Natural killer cell treated with Interleukin-12 subunit alpha and Interleukin-12 subunit beta and Interleukin-15 and Interleukin-18, amount 100 ng/mL, for 72 hours (primary cell): ENCODE measurements at places on chromosomes 12 and 14. TPM values are rescaled to one million over a fixed set of nuclear protein-coding genes. Genes with fewer than 3 reads are reported as not detected.

Gene GYS2
- total RNA-seq, result not detected

GRCh38 chr12:121095544-121096198 lies 37.0 kb upstream of the P2RX7 start:
- peak; percentile 87 for DNase-seq

DNA sequence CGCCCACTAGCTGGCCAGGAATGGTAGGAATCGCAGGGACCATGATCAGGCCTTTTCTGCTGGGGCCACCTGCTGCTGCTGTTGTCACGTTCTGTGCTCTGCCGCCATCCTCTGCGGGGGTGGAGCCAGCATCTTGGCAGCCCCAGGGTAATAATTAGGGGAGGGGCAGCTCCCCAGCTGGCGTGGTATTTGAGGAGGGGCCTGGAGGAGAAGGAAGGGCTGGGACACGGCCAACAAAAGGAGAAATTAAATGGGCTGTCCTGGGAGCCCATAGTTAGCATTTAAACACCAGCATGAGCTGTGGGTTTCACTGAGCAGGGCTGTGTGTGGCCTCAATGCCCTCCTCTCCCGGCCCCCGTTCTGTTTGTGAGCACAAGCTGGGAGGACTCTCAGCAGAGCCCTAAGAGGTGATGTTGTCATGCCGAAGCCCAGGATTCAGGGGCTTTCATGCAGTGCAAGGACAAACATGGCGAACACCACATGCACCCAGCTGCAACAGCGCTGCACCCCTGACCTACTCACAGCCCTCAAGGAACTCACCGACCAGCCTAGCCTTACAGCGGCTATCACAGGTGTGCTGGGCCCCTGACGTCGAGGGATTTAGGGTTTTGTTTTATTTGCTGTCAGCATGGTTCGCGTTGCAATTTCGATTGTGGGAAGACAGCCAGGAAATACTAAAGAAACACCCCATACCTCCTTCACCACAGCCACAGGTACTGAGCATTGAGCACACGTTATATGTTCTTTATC lies 324.3 kb downstream of the CACNA1C start:
- peak; percentile 26 for DNase-seq

- DNase-seq, result no peak
Observed at GRCh38 chr12:44285321-44285960, 449.6 kb downstream of the TMEM117 start.

- no peak for DNase-seq
Observed at GRCh38 chr14:27391331-27391730, 793.5 kb upstream of the NOVA1 start.

GRCh38 chr12:6647083-6647604 lies at the start of gene ACRBP:
ACRBP (minus strand) TSS chr12:6647432; CDS start chr12:6647366, 66 bp downstream.
- DNase-seq, result peak; percentile 69
